NAMALWA (cell line): ENCODE measurements at places on chromosomes 12 and 14.

DNA sequence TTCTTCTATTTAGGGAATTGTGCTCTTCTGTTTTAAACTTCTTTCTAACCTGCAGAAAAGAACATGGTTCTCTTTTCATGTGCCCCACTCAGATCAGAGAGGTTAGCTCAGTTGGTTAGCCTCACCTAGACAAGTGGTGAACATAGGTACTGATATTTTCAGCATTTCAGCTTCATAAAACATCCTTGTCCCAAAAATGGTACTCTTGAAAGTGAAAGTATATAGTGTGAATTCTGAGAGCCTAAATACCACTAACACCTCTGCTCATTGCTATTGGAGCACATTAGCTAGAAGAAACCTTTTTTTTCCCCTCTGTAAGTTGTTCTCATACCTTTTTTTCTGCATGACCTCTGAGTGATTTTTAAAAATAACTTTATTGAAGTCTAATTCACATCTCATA lies 17.6 kb downstream of the UBE3B start:
- no peak for DNase-seq

GRCh38 chr14:85701763-85702162 lies 171.8 kb downstream of the FLRT2 start:
- no peak for DNase-seq

- no peak for DNase-seq
These were observed 14.3 kb upstream of the IFNG start for GRCh38 chr12:68173792-68174191.

DNA sequence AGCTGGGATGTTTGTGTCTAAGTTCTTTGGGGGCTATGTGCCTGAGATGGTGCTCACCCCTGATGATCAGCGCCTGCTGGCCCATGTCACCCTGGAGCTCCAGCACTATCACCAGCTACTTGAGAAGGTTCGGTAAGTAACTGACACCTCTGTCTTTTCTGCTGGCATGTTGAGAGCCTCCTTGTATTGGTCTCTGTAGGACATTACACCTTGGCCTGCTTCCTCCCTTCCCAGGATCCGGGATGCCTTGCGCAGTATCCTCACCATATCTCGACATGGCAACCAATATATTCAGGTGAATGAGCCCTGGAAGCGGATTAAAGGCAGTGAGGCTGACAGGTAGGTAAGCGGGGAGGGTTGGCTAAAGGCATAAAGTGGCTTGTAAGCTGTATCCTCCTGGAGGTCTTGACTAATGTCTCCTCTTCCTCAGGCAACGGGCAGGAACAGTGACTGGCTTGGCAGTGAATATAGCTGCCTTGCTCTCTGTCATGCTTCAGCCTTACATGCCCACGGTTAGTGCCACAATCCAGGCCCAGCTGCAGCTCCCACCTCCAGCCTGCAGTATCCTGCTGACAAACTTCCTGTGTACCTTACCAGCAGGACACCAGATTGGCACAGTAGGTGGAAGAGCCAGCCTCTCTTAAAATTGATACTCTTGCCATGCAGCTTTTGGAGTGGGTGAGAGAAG lies 5.5 kb downstream of the DDIT3 start:
- no peak for DNase-seq

- peak; percentile 88 for DNase-seq
These were observed 90.1 kb upstream of the KCNA1 start for GRCh38 chr12:4819654-4820053.

DNA sequence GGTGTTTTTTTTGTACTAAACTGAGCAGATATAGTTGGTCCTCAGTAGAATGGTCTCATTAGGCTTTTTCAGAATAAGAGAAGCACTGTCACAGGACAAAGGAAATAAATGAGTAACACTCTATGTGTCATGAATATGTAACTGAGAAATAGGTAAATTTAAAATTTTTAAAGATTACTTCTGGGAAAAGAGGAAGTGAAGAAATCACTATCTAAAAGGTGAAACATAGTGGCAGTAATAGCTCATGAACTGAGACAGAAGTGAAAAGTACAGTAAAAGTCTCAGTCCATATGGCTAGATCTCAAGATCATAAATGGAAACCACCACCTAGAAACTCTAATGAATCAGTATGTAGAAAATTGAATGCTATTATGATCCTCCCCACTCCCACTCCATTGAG lies 89.3 kb upstream of the TTC7B start:
- DNase-seq: no peak

GRCh38 chr14:20661197-20661596 lies 19.7 kb upstream of the OR6S1 start:
- DNase-seq: no peak

GRCh38 chr12:121388421-121388981 lies 11.4 kb upstream of the RNF34 start:
- no peak for DNase-seq

DNA sequence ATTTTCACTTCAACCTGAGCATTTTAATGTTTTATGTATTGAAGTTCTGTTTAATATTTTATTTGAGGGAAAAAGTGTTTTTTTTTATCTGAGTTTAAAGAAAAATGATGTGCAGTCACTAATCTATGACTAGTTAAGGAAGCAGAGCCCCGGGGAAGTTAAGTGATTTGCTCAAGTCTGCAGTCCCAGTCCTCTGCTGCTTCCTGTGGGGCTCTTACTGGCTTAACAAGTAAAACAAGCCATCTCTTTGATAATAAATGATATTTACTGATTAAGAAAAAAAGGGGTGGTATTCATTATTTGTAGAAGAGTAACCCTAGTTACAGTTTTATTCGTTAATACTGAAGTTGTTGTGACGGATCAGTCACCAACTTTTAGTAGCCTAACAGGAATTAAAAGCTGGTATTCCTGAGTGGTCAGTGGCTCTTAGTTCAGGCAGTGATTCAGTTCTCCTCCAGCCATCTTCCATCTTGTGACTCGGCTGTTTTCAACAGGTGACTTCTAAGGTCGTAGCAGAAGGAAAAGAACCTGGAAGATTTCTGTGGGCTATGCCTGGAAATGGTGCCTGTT lies 21.7 kb downstream of the BICDL1 start:
- no peak for DNase-seq

GRCh38 chr12:45469902-45470301 lies 254.0 kb downstream of the ANO6 start:
- no peak for DNase-seq

DNA sequence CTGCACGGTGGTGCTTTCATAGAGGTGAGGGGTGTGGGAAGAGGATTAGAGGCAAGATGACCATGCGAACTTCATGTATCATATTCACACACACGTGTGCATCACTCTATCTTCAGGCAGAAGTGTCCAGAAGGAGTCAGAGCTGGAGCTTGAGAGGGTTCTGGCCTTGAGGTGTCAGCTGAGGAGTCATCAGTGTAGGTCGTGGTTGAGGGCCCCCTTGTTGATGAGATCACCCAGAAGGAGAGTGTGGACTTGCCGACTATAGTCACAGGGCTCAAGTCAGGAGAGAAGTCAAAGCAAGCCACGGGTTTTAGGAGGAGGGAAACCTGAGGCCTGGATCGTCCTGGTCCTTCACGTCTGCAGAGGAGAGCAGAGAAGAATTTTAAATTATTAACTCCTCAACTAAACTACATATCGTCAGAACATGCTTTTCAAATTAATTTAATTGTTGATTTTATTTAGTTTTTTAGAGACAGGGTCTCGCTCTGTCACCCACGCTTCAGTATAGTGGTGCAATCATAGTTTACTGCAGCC lies 25.4 kb downstream of the EML1 start:
- DNase-seq: no peak

- DNase-seq: no peak
These were observed 429.4 kb downstream of the DIO2 start for GRCh38 chr14:79781882-79782281.

DNA sequence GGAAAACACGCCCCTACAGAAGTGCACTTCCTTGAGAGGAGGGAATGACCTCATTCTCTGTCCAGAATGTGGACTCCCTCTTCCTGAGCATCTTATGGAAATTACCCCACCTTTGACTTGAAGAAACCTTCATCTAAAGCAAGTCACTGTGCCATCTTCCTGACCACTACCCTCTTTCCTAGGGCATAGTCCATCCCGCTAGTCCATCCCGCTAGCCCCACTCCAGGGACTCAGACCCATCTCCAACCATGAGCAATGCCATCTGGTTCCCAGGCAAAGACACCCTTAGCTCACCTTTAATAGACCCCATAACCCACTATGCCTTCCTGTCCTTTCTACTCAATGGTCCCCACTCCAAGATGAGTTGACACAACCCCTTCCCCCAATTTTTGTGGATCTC lies 5.0 kb upstream of the INHBE start:
- no peak for DNase-seq

GRCh38 chr12:97877404-97877803 lies 414.8 kb downstream of the RMST start:
- no peak for DNase-seq

GRCh38 chr14:99508896-99509629 lies 27.9 kb downstream of the CCNK start:
- no peak for DNase-seq

DNA sequence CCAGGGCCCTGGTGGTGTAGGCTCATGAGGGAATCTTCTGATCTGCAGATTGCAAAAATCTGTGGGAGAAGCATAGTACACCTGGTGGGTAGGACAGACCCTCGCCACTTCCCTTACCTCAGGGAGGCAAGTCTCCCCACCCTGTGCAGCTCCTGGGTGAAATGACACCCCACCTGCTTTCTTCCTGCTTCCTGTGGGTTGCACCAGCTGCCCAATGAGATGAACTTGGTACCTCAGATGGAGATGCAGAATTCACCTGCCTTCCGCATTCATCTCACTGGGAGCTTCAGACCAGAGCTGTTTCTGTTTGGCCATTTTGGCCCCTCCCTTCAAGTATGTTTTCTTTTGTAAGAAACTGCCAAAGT lies 4.7 kb downstream of the CLEC2D start:
- DNase-seq: peak; percentile 47

DNA sequence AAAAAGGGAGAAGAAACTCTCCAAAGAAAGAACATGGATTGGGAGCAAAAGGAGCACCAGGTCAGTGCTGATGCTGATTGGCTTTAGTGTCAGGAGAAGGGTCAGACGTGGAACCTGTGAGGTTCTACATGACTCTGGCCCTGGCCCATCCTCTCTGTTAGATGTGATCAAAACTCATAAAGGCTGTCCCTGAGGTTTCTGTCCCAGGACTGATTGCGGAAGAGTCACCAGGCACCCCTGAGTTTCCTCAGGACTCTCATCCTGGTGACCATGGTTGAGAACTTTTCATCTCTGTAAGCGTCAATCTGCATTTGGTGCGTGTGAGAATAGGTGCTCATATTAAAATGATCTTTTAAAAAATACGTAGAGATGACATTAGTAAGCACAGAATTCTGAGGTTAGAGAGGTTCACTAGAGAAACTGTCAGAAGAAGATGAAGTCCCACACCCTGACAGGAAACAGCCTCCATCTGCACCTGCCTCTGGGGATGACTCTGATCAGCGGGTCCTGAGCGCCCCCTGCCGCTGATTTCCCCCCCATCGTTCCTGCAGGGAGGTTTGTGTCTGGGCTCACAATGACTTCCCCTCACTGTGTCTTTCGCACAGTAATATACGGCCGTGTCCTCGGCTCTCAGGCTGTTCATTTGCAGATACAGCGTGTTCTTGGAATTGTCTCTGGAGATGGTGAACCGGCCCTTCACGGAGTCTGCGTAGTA lies 741.8 kb downstream of the TMEM121 start:
- peak; percentile 74 for DNase-seq

DNA sequence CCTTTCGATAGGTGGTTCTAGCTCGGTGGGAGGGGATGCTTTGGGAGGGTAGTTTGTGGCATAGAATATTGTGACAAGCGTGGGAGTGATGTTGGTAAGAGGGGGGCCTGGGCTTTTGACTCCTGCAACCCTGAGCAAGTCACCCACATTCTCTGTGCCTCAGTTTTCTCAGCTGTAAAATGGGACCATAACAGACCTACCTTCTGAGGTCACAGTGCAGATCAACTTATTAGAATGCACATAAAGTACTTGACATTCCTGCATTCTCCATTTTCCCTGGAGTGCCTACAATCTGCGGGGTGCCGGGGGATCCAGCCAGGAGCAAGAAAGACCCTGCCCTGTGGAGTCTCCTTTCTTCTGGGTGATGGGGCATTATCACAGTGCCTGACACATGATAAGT lies 63.2 kb downstream of the SLC24A4 start:
- DNase-seq: no peak

- no peak for DNase-seq
These were observed 12.9 kb downstream of the GNG2 start for GRCh38 chr14:51873221-51873893.

DNA sequence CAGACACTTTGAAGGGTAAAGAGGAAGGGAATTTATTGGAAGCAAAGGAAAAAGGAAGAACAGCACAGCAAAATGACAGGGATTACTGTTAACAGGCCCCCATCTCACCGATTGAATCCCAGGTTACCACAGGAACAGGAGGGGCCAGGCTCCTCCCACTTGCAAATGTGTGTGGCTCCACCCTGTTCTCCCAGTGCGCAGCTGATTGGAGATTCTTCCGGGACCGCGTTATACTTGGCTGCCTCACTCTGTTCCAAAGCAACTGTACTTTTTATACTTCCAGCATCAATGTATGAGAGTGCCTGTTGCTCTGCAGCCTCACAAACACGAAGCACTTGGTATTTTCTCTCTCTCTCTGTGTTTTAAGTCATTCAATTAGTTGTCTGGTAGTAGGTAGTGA lies 273.6 kb upstream of the MDGA2 start:
- DNase-seq: no peak

GRCh38 chr12:66168410-66168809 lies 1.4 kb downstream of the TMBIM4 start:
- DNase-seq: peak; percentile 17

DNA sequence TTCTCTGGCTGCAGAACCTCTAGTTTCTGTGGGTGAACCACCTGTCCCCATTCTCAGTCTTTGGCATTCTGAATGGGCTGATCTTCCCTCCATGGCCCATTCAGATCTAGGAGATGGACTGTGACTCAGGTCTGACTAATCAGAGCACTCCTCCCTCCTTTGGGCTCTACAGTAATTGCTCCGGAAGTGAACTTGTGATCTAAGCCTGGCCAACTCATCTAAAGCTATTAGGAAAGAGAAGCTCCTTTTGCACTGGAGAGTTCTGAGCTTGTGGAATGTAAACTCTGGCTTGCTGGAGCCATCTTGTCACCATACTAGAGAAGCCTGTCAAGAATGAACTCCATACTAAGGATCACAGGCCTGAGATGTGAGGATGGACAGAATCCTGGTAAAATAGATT lies 168.2 kb downstream of the SUDS3 start:
- DNase-seq: no peak

DNA sequence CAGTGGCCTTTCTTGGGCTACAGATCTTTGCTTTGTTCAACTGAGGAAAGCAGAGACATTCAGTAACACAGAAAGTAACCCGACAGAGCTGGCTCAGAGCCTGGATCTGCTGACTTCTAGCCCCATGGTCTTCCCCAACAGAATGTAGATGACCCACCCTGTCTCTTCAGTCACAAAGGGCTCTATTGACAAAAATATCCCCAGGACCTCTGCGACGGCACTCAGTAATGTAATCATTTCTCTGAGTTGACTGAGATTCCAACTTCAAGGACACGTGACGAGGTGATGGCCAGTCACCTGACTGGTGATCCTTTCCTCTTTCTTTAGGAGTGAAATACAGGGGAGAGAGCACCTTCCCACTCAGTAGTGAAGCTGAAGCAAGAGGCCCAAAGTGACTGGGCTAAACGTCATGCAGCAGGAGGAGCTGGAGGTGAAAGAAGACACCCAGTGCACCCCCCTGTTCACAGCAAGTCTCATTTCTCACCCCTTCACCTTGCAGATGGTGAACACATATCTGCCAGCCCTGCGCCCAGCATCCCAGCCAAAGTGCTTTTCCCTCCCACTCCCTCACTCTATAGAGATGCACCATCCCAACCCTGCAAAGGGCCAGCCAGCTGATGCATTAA lies 179.2 kb upstream of the EGLN3 start:
- no peak for DNase-seq

- DNase-seq: peak; percentile 22
These were observed 578 bp downstream of the PPP1R13B start for GRCh38 chr14:103846543-103847450.

GRCh38 chr12:19997656-19998400 lies 370.5 kb upstream of the PDE3A start:
- no peak for DNase-seq
